Lower leg skin (tissue), 4 donors: ENCODE measurements at places on chromosomes 3 and 15.

DNA sequence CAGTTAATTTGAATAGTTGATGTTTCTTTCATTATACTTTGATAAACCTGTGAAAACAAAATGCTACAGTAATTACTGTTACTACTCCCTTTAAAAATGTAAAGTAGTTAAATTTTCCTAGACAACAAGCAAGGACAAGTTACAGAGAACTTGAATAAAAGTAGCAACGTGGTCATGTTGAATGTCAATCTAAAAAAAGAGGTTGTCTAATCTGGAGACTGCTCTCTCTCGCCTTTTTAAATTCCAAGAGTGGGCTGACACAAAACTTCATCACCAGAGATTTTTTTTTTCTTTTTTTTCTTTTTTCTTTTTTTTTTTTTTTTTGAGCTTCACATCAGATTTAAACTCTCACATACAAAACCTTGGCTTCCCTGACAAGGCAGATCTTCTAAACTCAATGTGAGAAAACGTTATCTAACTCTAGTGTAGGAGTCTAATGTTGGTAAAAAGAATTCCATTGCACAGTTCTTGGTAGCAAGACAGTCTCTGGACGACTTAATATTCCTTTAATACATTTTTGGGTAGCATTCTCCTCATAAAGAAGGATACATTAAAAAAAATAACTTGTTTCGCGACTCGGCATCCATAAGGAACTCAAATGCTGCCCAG, 4.1 kb downstream of the FOXP1 start:
- no peak for DNase-seq

DNA sequence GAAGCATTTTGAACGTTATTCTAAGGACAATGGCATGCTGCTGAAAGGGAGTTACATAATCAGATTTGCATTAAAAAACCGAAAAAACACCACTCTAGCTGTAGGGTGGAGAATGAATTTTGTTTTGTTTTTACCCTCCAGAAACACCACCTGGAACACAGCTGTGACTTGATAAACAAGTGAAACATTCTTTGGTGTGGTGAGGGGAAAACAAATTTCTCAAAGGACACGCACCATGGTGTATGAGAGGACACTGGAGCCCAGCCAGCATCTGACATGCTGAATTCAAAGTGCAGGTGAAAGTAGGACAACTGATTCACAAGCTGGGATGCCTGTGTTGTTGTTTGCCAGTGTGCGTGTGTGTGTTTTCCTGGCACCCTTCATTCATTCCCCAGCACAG, 554.5 kb upstream of the TBL1XR1 start:
- no peak for DNase-seq

DNA sequence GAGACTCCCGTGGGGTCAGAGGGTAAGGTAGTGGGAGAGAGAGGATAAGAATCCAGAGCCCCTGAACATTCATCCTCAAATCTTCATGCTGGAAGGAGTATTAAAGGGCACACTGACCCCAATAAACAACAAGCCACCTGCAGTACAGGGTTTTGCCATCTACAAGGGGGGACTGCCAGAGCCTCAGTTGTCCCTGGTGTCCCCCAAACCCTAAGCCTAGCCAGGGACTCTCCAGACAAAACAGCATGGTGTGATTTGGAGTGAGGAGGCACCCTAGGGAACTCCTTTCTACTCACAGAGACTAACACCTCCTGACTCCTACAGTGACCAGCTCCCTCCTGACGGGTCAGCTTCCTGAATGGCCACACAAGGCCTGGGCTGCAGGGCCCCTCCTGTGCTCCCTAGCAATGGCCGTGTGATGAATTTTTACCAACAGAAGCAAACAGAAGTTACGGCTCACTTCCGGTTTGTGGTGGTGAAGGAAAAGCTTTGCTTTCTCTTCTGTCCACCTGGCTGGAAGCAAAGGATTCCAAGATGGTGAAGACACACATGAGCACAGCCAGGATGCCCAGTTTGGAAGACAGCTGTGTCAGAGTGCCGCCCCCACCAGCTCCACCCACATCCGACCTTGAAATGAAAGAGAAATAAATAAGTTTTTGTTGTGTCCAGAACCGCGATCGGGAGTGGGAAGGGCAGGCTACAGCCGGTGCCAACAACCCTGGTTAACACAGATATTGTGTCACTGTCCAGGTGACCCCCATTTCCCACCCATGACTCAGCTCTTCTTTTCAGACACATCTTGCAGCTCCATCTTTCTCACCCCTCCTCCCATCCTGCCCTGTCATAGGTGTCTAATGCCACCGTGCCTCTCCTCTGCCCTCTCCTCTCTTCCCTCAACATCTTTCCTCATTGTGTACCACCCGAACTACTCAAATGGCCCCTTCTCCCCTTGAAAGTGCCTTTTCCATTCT, 69.6 kb upstream of the ATP13A3 start:
- no peak for DNase-seq

DNA sequence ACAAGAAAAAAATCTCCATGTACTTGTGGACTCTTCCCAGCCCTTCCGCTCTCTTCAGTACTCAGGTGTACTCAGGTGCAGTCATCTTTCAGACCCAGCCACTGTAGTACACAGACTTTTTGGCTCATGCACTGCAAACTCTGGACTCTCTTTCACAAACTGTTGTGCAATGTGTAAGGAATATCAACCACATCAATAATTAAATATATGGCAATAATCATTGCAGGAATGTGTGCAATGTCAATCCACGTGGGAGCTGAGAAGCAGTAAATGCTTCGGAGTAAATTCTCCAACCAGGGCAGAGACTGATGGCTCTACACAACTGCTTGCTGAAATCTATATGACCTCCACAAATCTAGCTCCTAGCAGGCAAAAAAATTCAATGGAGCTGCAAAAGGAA, 287.3 kb upstream of the COL8A1 start:
- no peak for DNase-seq

- no peak for DNase-seq
These were observed 189.4 kb downstream of the THSD4 start for GRCh38 chr15:71304681-71305080.

GRCh38 chr3:193809106-193809505, 216.1 kb downstream of the OPA1 start:
- DNase-seq: no peak

DNA sequence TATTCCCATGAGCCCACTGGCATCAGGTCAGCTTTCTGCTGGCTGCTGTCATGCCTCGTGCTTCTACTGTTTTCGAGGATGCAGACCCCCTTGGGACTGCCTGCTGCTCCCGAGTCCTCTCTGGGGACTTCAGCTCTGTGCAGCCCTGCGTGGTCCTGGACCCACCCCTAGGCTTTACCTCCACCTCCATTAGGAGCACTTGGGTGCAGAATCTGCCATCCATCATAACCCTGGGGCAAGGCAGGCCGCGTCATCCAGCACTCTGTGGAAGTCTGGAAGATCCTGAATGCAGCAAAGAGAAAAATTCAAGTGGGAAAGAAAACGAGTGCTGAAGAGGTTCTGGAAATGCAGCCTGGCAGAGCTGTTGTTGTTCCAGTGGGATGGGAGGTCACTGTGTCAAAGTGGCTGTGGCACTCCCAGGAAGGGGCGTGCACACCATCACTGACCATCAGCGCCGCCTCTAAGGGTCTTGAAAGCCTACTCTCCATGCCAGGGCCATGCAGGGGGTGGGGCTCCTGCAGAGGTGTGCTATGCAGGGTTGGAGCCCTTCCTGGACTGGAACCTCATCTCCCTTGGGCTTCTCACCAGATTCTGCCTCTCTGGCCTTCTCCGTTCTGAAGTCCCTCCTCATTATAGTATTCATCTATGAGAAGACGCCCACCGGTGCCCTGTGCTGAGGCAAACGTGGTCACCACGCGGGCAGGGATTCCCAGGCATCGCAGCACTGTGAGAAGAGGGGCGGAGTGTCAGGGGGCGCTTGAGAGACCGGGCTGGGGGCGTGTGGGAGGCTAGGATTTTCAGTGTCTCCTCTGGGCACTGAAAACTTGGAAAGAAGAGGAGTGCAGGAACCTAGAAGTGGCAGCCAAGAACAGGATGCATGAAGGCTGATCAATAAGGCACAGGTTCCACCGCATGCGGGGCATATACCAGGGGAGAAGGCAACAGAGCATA, 12.5 kb downstream of the EPB42 start:
- no peak for DNase-seq

DNA sequence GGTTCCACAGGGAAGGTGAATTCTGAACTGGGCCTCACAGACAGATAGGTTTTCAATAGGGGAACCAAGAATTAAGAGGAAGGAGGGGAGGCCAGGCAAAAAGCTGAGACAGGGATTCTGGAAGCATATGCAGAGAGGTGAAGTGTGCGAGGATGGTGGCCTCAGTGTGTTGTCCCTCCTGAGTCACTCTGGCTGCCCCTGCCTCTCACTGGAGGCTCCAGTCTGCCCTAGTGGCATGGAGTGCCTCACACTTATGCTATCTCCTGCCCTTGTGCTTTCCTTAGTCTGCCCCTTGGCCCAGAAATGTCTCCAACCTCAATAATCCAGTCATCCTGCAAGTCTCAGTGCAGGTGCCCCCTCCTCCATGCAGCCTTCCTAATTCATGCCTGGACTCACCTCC, 32.2 kb upstream of the RBP1 start:
- DNase-seq: no peak

- DNase-seq: no peak
These were observed 120.7 kb upstream of the STAC start for GRCh38 chr3:36259580-36259979.

DNA sequence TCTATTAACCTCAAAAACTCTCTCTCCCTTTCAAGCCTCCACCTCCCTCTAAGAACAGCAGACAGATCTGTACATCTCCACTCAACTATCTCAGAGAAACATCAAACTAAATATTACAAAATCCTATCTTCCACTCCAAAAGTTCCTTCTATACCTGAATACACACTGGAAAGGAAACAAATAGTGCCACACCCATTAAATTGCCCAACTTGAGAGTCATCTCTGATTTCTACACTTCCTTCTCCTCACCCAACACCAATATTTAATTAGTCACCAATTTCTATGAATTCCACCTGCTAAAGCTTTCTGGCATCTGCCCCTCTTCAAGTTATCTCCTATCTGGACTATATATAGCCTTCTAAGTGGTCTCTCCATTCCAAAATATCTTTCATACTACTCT, 65.8 kb downstream of the PEAK1 start:
- DNase-seq: no peak

GRCh38 chr3:194158942-194159439, 23.0 kb downstream of the HES1 start:
- DNase-seq: no peak

- DNase-seq: no peak
These were observed 12.0 kb upstream of the CTXND1 start for GRCh38 chr15:80264031-80264430.

DNA sequence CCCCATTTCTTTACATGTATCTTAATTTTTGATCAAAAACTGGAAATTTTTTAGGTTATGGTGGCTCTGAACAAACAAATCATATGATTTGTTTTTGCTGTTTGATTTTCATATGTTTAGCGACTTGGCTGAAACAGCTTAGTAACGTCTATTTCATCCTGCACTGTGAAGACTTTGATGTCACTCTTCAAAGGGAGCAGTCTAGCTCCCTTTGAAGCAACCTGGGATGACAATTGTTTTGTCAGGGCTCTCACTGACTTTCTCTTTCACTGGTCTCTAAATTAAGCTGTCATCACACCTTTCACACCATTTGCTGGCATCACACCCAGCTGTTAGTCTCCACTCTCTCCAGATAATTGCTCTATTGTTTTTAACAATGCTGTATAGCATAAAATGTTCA, 896.9 kb downstream of the IGSF11 start:
- DNase-seq: no peak

DNA sequence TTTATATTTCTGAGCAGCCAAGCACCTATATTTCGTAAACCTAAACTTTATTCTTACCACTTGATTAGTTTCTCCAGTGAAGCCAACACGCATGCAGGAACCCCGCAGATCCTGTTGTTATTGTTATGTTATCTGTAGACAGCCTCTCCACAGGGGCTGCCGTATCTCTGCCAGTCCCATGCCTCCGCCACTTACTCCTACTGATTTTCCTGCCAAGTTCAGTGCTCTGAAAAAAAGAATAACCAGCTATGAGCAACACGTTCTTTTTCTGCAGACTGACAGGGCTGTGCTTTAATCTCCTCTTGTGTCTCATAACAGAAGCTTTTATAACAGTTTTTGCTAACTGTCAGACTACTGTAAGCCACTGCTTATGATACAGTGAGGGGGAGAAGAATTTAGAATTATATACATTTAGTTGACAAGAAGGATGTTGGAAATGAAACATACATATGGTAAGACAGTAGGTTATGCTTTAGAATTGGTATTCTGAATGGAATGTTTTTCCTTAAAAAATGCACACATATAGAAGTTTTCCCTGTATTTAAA, 347.4 kb downstream of the SI start:
- DNase-seq: no peak

GRCh38 chr3:110680450-110680849, 391.2 kb upstream of the NECTIN3 start:
- no peak for DNase-seq

DNA sequence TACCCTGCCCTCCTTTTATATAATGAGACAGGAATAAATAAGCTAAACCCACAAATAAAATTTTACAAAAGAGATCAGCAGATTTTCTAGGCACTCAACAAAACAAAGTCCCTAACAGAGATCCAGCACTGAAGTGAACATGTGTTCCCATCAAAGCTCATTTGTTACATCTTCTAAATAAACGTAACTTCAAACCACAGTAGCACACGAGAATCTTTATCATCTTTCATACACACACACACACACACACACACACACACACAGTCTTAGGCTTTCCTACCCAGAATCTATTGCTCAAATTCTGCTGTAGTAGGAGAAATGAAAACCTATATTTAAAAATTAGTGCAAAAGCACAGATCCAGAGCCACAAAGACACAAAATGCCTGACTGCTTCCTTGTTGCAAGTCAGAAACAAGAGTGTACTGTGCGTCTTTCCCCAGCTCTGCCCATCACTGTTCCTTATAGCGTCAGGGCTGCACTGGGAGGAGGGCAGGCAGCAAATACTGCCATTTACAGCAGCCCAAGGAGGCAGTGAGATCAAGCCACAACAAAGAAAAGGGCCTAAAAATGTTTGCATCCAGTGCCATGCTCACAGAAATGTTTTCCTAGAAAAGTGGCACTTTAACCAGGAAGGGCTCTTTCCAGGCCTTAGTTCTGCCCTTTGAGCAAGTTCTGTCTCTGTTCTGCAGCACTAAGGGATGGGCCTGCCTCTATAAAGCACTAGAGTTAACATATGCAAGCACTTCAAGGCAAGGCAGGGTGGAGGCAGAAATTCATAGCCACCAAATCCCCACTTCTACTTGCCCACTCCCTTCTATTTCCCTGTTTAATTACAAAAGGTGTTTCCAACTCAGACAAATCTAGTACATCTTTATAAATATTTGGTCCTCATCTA, 6.0 kb downstream of the IP6K1 start:
- peak; percentile 48 for DNase-seq

DNA sequence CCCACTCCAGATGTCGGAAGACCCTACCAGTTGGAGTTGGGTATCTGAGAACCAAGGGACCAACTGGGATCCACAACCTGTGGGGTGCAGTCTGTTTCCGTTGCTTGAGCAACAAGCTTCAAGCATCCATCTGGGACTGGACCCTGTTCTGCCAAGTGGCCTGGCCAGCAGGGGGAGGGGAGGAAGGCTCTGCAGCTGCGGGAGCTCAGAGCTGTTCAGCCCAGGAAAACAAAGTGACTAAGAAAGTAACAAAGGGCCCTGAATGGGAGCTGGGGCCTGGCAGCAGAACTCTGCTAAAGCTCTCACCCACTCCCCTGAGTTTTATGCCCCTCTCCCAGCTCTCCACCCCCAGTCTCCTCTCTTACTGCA, 2.7 kb downstream of the TYRO3 start:
- DNase-seq: no peak

- no peak for DNase-seq
These were observed 27.1 kb upstream of the AP4E1 start for GRCh38 chr15:50881121-50882048.
